ENCODE measurements at places on chromosomes 16 and 17.

GRCh38 chr17:19342611-19343255 is 19.8 kb downstream of the B9D1 start:
- DNase-seq = no peak

GRCh38 chr17:19510903-19511302 is 22.8 kb upstream of the SLC47A1 start:
- DNase-seq = no peak

DNA sequence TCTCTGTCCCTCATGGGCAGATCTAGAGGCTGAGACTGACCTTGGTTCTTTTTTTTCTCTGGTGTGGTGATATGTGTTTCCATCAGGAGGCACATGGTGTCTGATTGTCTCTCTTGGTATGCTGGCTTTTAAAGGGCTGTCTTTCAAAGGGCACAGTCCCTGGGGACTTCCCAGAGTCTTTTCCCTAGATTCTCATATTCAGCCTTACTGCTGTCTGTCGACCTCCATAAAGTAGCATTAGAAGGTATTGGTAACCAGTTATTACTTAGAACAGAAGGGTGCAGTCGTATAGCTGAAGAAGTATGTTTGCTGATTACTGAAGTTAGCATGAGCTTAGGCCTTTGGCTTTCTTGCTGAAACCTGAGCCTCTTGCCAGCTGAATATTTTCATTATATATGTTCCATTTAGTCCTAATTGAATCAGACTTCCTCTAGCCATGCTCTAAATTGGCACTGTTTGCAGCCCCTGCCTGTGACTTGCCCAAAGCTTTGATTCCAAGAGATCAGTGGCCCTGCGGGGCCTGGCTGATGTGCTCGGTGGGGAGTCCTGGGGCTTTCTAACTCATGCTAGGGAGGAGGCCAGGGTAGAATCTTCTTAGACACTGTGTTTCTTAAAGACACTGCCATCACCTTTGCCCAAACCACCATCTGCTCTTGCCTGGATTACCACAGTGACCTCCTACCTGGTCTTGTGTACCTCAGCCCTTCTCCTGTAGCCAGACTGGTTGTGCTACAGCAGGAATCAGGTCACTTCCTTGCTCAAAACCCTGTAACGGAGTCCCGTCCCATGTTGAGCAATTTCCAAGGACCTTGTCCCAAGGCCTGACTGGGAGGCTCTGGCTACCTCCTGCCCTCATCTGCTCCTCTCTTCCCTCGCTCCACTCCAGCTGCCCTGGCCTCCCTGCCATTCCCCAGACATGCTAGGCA is 71.5 kb downstream of the WWP2 start:
- DNase-seq = no peak

- DNase-seq = no peak
Measured at GRCh38 chr17:80872001-80872500, 119.6 kb upstream of the CHMP6 start.

DNA sequence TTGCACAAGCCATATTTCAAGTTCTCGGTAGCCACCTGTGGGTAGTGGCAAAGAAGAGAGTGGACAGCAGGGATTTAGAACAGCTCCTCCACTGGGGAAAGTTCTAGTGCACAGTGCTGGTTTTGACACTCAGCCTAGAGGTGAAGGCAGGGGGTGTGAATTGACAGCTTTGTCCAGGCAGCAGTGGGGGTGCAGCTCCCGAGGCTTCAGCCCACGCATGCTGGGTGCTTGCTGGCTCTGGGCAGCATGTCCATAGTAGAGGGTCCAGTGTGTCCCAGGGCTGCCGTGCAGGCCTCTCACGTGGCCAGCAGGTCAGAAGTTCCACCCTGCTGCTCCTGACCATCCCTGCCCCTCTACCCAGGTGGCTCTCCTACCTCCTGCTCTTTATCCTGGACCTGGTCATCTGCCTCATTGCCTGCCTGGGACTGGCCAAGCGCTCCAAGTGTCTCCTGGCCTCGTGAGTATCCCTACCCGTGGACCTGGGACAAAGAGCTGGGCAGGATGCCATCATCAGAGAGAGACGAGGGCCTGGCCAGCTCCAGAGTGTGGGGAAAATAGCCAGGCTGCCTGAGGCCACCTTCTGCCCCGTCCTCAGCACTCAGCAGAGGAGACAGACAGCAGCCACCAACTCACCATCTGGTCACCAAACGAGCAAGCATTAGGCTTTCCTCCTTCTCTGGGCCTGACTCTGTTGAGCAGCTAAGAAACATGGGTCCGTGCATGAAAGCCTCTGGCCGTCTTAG is 29.8 kb downstream of the TTYH2 start:
- DNase-seq = no peak

DNA sequence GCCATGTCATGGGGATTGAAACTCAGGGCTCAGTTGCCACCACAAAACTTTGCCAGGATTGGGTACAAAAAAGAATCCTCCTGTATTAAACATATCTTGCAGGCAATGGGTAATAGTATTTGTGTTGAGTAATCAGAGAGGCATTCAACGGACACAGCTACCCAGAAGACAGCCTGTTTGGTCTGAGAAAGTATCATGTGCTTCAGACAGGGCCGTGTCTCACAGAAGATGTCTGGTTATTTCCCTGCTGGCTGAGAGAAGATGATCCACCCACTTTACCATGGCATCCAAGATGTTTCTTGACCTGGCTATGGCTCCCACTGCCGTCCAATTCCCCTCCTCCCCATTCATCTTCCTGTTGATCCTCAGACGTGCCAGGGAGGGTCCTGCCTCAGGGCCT is 304.3 kb upstream of the XYLT1 start:
- no peak for DNase-seq

DNA sequence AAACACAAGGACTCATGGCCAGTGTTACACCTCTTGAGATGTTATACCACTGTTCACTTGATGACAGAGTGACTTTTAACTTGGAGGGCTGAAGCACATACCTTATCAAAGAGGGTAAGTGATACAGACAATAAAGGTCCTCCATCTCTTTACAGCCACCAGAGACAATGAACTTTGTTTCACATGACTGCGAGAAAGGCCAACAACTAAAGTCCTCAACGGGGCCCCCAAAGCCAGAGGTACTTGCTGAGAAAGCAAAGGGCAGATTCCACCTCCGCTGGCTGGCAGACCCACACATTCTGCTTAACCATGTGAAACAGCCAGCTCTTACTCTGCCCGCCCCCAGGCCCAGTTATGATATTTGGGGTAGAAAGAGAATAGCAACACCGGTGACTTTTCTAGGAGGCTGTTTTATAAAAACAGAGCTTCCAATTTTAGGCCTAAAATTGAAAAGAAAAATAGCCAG is 21.4 kb downstream of the DCUN1D3 start:
- no peak for DNase-seq

GRCh38 chr17:49969795-49970389 is 902 bp downstream of the DLX4 start:
- no peak for DNase-seq

GRCh38 chr16:4839942-4840341 is 7.1 kb downstream of the GLYR1 start:
- no peak for DNase-seq

GRCh38 chr17:2904135-2904534 is 107.9 kb downstream of the RAP1GAP2 start:
- DNase-seq = no peak

- DNase-seq = no peak
Measured at GRCh38 chr17:82463391-82463790, 4.8 kb downstream of the NARF start.

- DNase-seq = no peak
Measured at GRCh38 chr16:83305092-83305491, 502.7 kb upstream of the HSBP1 start.

GRCh38 chr16:17321824-17322223 is 148.9 kb downstream of the XYLT1 start:
- DNase-seq = no peak

DNA sequence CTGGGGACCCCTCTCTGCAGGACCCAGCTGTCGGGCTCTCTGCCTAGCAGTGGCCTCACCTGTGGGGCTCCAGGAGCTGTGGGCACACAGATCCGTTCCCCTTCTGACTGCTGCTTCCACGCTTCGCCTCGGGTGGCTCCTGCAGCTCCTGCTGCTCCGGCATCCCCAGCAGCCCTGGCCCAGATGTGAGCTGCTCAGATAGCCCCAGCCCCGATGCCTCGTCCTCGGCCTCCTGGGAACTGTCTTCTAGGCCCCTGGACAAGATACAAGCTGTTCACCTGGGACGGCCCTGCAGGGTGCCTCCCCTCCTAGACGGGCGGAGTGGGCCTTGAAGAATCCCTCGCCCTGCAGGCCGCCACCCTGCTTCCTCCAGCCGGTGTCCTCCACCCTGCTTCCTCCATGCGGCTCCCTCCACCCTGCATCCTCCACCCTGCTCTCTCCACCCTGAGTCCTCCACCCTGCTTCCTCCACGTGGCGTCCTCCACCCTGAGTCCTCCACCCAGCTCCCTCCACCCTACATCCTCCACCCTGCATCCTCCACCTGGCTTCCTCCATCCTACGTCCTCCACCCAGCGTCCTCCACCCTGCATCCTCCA is 11.0 kb downstream of the EMC6 start:
- DNase-seq = no peak

DNA sequence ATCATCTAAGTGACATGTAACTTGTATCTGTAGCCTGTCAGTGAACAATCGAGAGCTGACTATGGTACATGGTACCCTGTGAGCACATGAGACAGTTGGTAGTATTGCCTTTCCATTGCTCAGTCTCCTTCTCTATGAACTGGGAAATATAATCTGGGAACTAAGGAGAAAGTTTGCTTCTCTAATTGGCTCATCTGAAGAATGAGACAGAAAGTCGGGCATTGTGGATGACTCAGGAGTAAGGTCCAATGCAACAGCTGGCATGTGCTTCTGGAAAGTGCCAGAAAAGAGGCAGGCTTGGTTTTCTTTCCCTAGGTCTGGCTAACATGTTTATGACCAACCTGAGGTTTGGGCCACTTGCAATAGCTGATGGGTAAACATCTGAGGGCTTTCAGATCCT is 51.9 kb downstream of the ZZEF1 start:
- DNase-seq = no peak

DNA sequence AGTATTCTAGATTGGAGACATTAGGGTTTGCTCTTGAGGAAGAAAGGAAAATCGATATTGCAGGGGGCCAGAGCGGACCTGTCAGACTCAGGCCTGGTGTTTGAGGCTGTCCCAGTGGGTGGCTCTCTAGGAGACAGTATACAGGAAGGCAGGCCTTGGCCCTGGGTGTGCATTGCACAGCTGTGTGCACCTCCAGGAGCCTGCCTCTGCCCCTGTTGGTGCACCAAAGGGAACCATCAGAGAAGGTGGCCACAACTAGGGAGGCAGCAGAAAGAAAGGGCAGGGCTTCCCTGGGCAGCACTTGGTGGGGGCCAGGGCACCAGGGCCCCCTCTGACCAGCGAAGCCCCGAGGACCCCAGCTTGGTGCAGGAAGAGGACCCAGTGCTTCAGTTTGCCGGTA is 188.0 kb downstream of the NTN1 start:
- DNase-seq = no peak

DNA sequence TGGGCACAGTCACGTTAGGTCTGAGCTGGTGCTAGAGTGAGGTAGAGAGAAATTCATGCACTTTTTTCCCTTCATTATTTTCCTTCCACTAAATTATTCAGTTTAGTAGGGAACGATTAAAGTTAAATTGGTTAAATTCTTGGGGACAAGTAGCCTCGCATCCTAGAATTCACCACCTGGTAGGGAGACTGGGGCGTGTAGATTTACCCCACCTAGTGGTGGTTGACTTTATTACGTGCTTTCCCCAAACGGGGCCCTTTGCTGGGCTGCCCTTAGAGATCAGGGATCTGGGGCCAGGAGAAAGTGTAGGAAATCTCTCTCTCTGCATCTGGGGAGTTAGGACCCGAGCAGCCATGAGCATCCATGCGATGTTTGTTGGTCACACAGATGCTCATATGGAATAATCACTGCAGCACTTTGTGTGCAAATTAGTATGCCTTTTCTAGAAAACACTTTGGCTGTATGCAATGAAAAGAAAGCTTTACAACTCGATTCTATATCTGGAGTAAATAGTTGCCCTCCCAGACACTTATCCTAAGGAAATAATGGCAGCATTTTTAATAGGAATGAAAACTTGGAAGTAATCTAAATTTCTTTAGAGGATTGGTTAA is 107.0 kb downstream of the PLCG2 start:
- no peak for DNase-seq

GRCh38 chr17:32323811-32324491 is 18.0 kb downstream of the C17orf75 start:
- DNase-seq = no peak

DNA sequence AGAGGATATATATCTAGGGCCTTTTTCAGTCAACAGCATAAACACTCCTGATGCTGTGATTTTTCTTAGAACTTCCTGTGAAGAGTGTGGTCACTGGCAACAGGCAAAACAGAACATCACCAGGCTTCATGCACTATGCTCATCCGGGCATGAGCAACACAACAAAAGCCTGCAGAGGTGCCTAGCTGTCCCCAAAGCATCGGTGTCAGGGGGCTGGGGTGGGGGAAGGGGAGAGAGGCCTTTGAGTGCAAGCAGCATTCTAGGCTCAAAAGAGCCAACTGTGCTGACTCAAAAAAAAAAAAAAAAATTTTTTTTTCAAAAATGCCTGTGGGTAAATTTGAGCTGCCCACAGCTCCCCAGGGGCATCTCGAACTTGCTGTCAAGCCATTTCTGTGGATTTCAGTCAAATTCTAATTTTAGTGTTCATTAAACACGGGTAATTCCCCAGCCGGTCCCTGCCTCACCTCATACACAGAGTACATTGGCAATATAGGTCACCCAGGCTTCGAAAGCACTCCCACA is 194.6 kb upstream of the DYNLRB2 start:
- no peak for DNase-seq

- DNase-seq = no peak
Measured at GRCh38 chr16:24976971-24977677, 38.0 kb downstream of the ARHGAP17 start.

GRCh38 chr16:28915181-28915580 is 9.9 kb downstream of the RABEP2 start:
- no peak for DNase-seq

All from T-helper 9 cell (primary cell).